Activated CD8-positive, alpha-beta memory T cell treated with anti-CD3 and anti-CD28 coated beads for 1 hour (primary cell): ENCODE measurements at places on chromosomes 7 and 10.

DNA sequence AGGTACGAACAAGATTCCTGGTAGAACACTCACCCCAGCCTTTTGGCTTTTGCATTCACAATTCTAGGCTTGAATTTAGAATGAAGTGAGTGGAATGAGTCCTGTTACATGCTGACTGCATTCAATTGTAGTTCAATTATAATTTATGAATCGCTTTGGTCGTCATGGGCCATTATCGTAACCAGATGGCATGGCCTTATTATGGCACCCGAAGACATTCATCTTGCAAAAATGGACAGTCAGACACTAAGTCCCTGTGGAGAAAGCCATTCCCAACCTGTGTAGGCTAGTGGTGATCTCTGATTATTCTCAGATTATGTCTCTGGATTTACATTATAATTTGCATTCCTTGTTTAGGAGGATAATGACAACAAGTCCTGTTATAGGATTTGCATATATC, 292.4 kb upstream of the NPSR1 start:
- no peak for DNase-seq

GRCh38 chr7:37433166-37433565, 15.5 kb downstream of the ELMO1 start:
- no peak for DNase-seq

- DNase-seq = no peak
Measured at GRCh38 chr7:129519464-129519863, 17.1 kb downstream of the SMKR1 start.

DNA sequence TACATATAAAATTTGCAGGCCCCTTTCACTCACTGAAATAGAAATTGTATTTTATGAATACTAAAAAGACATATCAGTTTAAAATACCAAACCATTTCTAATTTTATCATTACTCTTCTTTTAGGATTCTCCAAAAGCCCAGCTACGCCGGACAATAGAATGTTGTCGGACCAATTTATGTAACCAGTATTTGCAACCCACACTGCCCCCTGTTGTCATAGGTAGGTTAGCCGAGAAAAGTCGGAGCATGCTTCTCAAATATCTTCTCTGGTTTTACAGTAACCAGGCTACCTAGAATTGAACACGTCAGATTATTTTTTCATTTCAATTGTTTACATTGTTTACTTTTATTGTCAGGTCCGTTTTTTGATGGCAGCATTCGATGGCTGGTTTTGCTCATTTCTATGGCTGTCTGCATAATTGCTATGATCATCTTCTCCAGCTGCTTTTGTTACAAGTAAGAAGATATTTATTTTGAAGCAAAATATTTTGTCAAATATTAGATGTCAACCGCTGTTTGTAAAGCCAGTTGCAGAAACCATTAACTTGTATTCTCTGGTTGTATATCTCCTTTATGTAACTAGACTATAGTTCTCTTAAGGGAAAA, 57.6 kb downstream of the MMRN2 start:
- no peak for DNase-seq

DNA sequence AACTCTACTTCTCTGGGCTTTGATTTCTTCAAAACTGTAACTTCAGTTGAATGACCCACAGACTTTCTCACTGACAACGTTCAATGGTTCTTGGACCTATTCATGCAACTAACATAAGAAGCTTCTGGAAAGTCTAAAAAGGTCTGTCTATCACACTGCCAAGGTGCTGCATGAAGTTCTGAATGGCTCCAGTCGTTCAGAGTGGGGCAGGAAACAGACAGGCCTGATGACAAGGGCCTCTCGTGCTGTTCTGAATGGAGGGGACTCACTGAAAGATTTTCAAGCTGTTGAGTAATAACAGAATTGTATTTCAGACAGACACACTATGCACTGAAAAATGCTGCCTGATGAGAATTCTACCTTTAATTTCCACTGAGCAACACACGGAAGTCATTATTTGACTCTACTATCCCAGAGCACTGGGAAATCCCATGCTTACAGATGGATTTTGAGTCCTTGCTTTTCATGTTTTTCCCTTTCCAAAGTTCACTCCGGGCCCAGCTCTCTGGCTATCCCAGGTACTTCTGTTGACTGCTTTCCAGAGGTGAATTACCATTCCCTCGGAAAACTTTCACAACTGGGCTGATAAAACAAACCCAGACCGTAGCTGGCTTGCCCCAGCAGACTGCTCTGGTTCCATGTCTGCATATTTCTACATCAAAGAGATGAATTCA, 204.9 kb upstream of the FRMD4A start:
- DNase-seq = no peak

- DNase-seq = no peak
Measured at GRCh38 chr7:157018328-157018996, 8.0 kb upstream of the MNX1 start.

- DNase-seq = no peak
Measured at GRCh38 chr10:124521429-124521871, 59.8 kb downstream of the LHPP start.

- DNase-seq = no peak
Measured at GRCh38 chr7:16455591-16455990, 9.9 kb downstream of the SOSTDC1 start.

DNA sequence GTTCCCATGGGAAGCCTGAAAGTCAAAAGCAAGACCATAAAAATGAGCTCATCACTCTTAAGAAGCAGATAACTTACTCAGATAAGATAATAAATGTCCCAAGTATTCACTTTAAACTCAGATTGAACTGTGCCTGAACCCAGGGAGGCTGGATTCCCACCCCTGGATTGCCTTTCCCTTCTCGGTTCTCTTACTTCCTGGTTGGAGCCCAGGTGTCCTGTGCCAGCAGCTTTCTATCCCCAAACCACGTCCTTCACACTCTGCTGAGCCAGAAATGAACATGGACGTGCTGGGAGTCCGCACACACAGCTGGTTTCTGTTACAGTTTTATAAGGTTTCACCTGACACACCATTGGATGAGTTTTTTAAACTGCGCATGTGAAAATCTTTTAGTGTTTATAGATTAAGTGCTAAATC, 636.2 kb upstream of the IGFBP3 start:
- no peak for DNase-seq

DNA sequence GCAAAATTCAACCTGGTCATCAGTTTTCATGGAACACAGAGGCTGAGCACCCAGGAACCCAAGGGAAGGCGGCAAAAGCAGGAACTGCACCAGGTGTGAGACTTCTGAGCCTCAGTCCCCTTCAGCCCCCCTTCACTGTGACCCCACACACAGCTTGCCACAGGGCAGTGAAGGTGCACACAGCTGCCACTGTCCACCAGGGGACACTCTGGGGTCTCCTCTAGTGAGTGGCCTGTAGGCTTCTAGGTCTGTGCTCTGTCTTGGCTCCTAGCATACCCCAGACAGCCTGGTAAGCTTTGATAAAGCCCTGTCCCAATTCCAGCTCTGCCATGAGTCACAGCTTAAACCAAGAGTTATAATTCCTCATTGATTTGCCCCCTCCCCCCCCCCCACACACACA, 12.1 kb downstream of the KCNH2 start:
- no peak for DNase-seq

DNA sequence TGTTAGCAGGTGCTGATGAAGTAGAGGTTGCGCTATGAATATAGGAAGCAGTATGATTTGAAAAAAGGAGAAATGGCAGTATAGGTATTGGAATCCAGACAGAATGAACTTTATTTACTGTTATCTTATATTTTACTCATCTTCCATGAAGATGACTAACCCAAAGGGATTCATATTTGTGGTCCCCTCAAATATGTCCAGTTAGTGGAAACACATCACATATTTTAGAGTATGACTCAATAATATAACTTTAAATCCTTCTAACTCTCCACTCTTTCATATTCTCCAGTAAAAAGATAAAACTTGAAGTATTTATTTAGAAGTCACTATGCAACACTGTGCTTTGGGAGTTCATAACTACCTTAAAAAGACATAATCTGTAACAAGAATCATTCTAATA, 286.5 kb upstream of the LRRTM3 start:
- DNase-seq = no peak
